ENCODE measurements at places on chromosomes 2 and 18.

DNA sequence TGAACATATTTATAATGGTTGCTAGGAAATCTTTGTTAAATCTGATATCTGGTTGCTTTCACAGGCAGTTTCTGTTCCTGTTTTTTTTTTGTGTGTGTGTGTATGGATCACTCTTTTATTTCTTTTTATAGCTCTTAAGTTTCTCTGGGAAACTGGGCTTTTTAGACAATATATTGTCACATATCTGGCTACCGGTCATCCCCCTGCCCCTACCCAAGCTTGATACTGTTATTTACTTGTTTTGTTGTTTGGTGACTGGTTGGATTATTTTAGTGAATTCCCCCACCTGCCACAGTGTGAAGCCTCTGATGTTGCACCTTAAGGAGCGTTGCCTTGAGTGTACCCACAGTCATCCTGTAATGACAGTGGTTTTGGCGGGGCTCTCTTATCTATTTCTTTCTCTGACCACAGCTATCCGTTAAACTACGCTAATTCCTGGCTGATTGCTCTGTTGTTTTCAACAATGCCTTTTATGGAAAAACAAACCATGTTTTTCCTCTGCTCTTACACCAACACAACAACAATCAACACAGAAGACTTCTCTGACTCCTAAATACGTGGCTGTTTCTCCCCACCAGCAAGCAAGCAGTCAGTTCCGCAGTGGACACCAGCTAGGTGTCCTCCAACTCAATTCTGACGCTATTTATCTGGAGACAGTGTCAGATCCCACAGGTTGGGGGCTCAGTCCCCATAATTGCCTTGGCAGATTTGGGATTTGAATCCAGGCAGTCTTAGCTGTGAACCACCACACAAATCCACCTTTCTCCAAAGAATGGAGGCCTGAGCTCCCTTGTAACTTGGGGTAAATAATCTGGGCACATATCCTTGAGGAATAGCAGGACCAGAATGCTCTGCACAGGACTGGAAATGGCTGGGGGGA is 10.9 kb downstream of the GNLY start:
- DNase-seq, result peak; percentile 72

GRCh38 chr18:45253973-45254708 is 361.1 kb upstream of the SLC14A2 start:
- DNase-seq, result no peak

DNA sequence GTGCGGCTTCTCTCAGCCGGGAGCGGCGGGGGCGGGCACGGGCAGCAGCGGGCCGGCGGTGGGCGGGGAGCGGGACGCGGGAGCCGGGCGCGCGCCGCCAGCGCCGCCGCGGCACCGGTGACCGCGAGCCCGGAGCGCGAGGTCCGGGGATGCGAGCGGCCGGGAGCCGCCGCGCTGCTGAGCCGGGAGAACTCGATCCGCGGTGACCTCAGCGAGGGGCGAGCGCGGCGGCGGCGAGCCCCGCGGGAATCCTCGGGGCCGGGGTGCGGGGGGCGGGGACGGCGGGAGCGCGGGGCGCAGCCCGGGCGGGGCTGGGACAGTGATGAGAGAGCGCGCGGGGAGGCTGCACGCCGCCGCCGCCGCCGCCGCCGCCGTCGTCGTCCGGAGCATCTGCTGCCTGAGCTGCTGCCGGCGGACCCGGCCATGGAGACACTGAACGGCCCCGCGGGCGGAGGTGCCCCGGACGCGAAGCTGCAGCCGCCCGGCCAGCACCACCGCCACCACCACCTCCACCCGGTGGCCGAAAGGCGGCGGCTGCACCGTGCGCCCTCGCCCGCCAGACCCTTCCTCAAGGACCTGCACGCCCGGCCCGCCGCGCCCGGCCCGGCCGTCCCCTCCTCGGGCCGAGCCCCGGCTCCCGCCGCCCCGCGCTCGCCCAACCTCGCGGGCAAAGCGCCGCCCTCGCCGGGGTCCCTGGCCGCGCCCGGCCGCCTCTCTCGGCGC is at the start of gene MTCL1:
MTCL1 (plus strand) TSS at position 319 of the 723 bp plus-strand sequence; CDS start at position 424, 105 bp downstream.
- DNase-seq, result no peak

- DNase-seq, result no peak
Measured at GRCh38 chr18:7373441-7373840, 142.6 kb downstream of the LRRC30 start.

DNA sequence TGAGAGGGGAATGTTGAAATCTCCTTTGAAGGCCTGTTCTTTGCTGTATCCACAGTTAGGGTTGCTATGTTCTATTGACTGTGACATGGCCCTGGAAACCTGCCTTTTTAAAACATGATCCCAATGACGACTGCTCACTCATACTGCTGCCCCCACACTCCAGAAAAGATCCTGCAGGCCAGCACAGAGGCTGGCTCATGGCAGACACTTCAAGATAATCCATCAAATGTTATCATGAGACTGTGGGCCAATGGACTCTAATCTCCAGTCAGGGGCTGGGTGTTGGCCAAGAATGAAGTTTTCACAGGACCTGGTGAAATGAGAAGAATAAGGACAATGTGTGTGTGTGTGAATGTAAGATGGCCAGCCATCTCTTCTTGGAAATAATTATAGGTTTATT is 59.0 kb upstream of the THOC1 start:
- no peak for DNase-seq

GRCh38 chr2:159226608-159227385 is 59.7 kb downstream of the WDSUB1 start:
- DNase-seq, result no peak

- DNase-seq, result no peak
Measured at GRCh38 chr2:226413498-226414130, 386.0 kb downstream of the IRS1 start.

DNA sequence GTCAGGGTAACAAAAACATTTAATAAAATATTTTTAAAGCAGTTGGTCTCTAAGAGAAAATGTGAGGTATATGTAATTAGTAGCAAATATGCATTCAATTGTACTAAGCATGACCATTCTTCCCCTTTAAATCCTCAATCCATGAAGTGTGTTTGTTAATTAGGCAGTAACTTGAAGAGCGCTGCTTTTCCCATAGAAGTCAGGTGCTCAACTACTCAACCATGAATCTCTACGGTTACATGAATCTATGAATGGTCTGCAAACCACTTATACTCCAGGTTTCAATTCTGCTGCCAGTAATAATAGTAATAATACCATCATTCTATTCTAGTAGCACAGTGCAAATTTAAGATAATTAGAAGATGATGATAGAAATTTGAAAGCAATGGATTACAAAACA is 55.8 kb downstream of the SLC8A1 start:
- DNase-seq, result no peak

GRCh38 chr2:43266711-43267111 is 40.3 kb upstream of the ZFP36L2 start:
- no peak for DNase-seq

GRCh38 chr2:134406736-134407135 is 152.9 kb downstream of the MGAT5 start:
- no peak for DNase-seq

- DNase-seq, result no peak
Measured at GRCh38 chr2:177675350-177675821, 282.8 kb downstream of the AGPS start.

DNA sequence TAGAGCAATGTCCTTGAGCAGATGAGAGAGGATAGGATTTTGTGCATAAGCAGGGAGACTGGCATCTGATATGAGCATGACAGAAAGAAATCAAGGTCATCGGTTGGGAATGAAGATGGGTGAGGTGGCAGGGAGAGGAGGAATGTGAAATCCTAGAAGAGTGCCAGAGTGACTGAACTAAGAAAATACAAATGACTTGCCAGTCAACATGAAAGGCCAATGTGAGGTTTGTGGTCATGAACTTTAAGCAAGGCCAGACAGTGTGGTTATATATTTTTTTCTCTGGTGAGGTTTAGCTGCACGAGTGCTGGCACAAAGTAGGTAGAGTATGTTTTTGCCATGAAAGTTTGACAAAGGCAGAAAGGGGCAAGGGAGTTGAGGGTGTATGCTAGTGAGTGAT is 21.2 kb downstream of the QPCT start:
- DNase-seq, result no peak

- DNase-seq, result no peak
Measured at GRCh38 chr2:102540882-102541281, 67.9 kb downstream of the SLC9A4 start.
